ENCODE measurements at places on chromosomes 5 and 9.

GRCh38 chr5:159441441-159441840, 111.2 kb upstream of the IL12B start:
- DNase-seq = no peak

- DNase-seq = no peak
Measured at GRCh38 chr9:95870906-95871305, 4.6 kb upstream of the ERCC6L2 start.

GRCh38 chr5:79689541-79690466, at the start of gene CMYA5:
CMYA5 (plus strand) TSS chr5:79689836; CDS start chr5:79689908, 72 bp downstream.
- DNase-seq = no peak

- no peak for DNase-seq
Measured at GRCh38 chr5:30839956-30840355, 353.5 kb upstream of the CDH6 start.

GRCh38 chr5:58286741-58287140, 173.1 kb downstream of the PLK2 start:
- no peak for DNase-seq

GRCh38 chr5:155996123-155996522, 330.8 kb upstream of the SGCD start:
- no peak for DNase-seq

GRCh38 chr5:125227333-125228095, 481.1 kb upstream of the ZNF608 start:
- DNase-seq = no peak

GRCh38 chr5:78005021-78005785, 229.1 kb upstream of the TBCA start:
- DNase-seq = no peak

GRCh38 chr5:132456296-132456986, 34.1 kb downstream of the IRF1 start:
- DNase-seq = no peak

- no peak for DNase-seq
Measured at GRCh38 chr5:73835726-73836125, 209.7 kb downstream of the ARHGEF28 start.

- no peak for DNase-seq
Measured at GRCh38 chr9:82404196-82404870, 415.8 kb downstream of the SPATA31D1 start.

GRCh38 chr9:18783909-18784308, 249.1 kb downstream of the SAXO1 start:
- no peak for DNase-seq

- no peak for DNase-seq
Measured at GRCh38 chr5:14405267-14405666, 176.3 kb upstream of the OTULINL start.

DNA sequence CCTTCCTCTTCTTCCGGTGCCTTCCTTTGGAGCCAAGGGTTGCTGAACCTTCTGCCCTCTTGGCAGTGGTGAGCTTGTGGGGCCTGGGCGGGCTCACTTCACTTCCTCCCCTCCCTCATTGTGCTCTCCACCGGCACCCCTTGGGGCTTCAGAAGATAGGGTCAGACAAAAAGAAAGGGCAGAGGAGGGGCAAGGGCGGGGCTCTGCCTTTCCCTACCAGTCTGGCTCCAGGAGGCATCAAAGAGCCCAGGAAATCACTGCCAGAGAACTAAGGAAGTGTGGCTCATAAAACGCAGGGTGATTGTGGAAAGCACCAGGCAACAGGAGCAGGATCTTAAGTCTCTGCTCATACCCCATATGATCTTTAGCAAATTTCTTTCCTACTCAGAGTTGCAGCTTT, 34.8 kb downstream of the ACOT12 start:
- no peak for DNase-seq

- no peak for DNase-seq
Measured at GRCh38 chr5:160009591-160009989, 651 bp downstream of the TTC1 start.

- DNase-seq = no peak
Measured at GRCh38 chr9:116945817-116946216, 258.7 kb downstream of the TRIM32 start.

- DNase-seq = no peak
Measured at GRCh38 chr9:123372766-123373446, 16.9 kb downstream of the CRB2 start.

- DNase-seq = no peak
Measured at GRCh38 chr5:135977375-135977928, 22.7 kb upstream of the LECT2 start.

DNA sequence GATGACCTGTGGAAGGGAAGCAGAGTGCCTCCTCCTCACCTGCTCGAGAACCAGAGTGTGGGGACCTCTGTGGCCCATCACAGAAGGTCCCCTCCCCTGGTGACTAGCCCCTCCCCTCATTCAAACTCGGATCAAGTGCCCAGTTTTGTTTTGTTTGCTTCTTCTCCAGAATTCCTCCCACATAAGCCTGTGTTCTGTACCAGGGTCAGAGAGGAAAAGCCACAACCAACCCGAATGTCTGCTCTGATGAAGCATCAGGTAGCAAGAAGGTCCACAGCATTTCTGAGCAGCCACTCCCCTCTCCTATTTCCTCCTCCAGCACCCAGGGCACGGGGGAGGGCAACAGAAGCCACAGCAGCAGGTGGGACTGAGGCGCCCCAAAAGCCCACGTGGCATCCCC, 58.2 kb downstream of the HSD17B3 start:
- no peak for DNase-seq
